Erythroblast (primary cell): ENCODE measurements at places on chromosomes 4 and X.

- peak; percentile 90 for DNase-seq
Measured at GRCh38 chrX:70289793-70290770, at the start of the genes KIF4A and PDZD11. TSS of gene KIF4A (plus strand) at chrX:70290104. CDS start at chrX:70290459, 355 bp downstream. TSS of gene PDZD11 (minus strand) at chrX:70289927. CDS start at chrX:70289341, 586 bp downstream.

DNA sequence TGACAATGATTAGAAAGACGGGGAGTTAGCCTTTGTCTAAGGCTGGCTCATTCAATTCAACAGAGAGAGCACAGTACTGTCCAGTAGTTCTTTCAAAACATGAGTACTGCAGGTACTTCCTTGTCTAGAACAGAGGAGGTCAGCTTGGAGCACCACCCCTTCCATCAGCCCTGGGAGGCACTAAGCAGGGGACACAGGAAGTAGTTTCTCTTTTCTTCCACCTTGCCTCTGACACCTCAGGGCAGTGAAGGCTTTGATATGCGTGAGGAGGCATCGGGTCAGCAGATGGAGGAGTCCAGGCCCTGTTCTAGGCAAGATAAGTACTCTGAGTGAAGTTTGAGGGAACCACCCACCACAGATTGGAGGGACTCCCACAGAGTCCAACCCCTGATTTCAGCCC lies 33.1 kb downstream of the MAGEB10 start:
- DNase-seq = no peak

GRCh38 chrX:47230136-47230868 lies 2.5 kb upstream of the USP11 start:
- no peak for DNase-seq

- no peak for DNase-seq
Measured at GRCh38 chr4:42927946-42928345, 35.4 kb downstream of the GRXCR1 start.

DNA sequence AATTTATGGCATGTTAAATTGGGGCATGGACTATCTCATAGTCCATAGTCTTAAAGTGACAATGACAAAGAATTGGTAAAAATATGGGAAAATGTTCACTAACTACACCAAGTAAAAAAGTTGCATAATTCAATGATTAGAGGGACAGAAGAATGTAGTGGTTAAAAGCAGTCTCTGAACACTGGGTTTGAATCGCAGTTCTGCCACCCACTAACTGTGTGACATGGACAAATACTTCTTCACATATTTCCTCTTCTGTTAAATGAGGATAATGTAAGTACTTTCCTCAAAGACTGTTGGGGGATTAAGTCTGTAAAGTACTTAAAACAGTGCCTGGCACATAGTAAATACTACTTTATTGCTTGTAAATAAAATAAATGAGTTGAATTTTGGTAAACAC lies 15.3 kb downstream of the COQ2 start:
- no peak for DNase-seq

DNA sequence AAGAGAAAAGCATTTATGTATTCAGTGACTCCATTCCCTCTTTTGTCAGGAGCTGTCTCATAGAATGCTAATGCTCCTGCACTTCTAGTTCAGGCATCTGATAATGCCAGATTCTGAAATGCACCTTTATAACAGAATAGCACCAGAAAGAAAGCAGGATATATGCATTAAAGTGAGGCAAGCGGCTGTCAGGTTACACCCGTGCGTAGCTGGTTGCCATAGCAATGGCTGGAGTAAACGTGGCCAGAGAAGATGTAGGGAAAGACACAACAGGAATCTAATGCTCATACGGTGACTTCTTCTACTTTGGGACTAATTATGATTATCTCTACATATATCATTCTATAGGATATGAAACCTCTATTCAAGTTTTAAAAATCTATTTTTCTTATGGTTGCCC lies 5.9 kb downstream of the EMCN start:
- DNase-seq = no peak

DNA sequence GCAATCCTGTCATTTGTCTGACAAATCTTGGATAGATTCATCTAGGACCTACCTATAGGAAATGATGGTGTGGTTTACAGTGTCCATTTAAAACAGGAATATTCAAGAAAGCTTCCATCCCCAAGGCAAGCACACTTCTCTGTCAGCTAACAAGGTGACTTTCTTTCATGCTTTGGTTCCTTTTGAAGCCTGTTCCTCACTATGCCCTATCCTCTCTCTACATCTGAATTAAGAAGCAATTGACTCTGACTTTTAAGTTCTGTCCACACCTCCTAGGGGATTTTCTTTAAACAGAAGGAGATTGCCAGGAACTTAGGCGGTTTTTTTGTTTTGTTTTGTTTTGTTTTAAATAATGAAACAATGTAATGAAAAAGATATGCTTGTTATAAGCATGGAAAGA lies 1181.4 kb upstream of the TENM3 start:
- DNase-seq = no peak
